ENCODE measurements at places on chromosomes 3 and 15. TPM values are rescaled to one million over a fixed set of nuclear protein-coding genes. Genes with fewer than 3 reads are reported as not detected.

The NPAP1 gene
- 0.07 TPM for total RNA-seq

The FILIP1L gene
- 0.22 TPM for total RNA-seq

The TMEM207 gene
- not detected for total RNA-seq

DNA sequence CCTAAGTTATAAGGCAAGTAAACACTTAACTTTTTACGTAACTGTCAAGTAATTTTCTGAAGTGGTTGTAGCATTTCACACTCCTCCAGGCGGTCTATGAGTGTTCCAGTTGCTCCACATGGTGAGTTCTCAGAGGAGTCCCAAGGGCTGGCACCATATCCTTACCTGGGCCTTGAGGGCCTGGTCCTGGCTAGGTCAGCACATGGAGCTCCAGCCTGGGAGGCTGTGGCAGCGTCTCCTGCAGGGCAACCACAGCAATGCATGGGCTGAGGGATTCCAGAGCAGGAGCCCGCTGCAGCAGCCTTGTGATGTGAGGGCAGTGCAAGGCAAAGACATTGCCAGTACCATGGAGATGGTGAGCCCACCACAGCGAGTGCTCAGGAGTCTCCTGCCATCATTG is 32.2 kb upstream of the LYZL4 start:
- H3K4me3 ChIP-seq = no peak overlapping the region
- H3K36me3 ChIP-seq = no peaks in the 10 kb centered on the region
- H3K27me3 ChIP-seq = no peaks in the 10 kb centered on the region
- DNase-seq = peak; percentile 70
- H3K4me1 ChIP-seq = peaks cover 13% of the 10 kb centered on the region
- no peak overlapping the region for H3K27ac ChIP-seq

DNA sequence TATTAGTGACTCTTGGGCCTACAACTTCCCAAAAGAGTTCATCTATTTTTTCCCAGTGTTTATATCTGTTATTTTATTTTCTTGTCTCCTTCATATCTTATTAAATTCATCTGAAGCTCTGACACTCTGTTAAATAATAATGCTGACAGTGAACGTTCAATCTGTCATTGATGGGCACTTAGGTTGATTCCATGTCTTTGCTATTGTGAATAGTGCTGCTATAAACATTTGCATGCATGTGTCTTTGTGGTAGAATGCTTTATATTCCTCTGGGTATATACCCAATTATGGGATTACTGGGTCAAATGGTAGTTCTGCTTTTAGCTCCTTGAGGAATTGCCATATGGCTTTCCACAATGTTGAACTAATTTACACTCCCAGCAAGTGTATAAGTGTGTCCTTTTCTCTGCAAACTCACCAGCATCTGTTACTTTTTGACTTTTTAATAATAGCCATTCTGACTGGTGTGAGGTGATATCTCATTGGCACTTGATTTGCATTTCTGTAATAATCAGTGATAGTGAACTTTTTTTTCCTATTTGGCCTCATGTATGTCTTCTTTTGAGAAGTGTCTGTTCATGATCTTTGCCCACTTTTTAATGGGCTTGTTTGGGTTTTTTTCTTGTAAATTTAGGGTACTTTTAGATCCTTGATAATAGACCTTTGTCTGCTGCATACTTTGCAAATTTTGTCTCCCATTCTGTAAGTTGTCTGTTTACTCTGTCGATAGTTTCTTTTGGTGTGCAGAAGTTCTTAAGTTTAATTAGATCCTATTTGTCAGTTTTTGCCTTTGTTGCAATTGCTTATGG is 122.5 kb downstream of the LEKR1 start:
- H3K4me1 ChIP-seq = no peaks in the 10 kb centered on the region
- H3K27ac ChIP-seq = no peak overlapping the region
- DNase-seq = no peak
